Activated CD4-positive, alpha-beta T cell treated with anti-CD3 and anti-CD28 coated beads, Interleukin-2, amount 10 ng/mL, durations not matched to agents 7 days and 5 days (primary cell): ENCODE measurements at places on chromosomes 11 and 22. TPM values are rescaled to one million over a fixed set of nuclear protein-coding genes. Genes with fewer than 3 reads are reported as not detected.

The FOLR2 gene
- not detected for total RNA-seq

The RPL27A gene
- total RNA-seq, result 737 TPM

The APOBEC3H gene
- 46.0 TPM for total RNA-seq

The CNGA4 gene
- total RNA-seq, result not detected

GRCh38 chr11:108216988-108217387 is 5.5 kb downstream of the NPAT start:
- peak; percentile 7 for DNase-seq
- H3K27ac ChIP-seq, result no peak overlapping the region
- peaks cover 75% of the 10 kb centered on the region for H3K36me3 ChIP-seq
- peaks cover 61% of the 10 kb centered on the region for H3K4me1 ChIP-seq
- no peak overlapping the region for H3K4me3 ChIP-seq
- no peaks in the 10 kb centered on the region for H3K27me3 ChIP-seq

- no peak overlapping the region for H3K4me3 ChIP-seq
- peaks cover 29% of the 10 kb centered on the region for H3K4me1 ChIP-seq
- H3K27ac ChIP-seq, result no peak overlapping the region
- H3K27me3 ChIP-seq, result peaks cover 2% of the 10 kb centered on the region
- DNase-seq, result no peak
These were observed 5.8 kb upstream of the CEP295 start for GRCh38 chr11:93655581-93656255.

- peaks cover 7% of the 10 kb centered on the region for H3K36me3 ChIP-seq
- peak overlapping the region; percentile 34 for H3K4me3 ChIP-seq
- peaks cover 77% of the 10 kb centered on the region for H3K27me3 ChIP-seq
- no peak for DNase-seq
These were observed 2.2 kb downstream of the PAX6 start for GRCh38 chr11:31808721-31809540.

DNA sequence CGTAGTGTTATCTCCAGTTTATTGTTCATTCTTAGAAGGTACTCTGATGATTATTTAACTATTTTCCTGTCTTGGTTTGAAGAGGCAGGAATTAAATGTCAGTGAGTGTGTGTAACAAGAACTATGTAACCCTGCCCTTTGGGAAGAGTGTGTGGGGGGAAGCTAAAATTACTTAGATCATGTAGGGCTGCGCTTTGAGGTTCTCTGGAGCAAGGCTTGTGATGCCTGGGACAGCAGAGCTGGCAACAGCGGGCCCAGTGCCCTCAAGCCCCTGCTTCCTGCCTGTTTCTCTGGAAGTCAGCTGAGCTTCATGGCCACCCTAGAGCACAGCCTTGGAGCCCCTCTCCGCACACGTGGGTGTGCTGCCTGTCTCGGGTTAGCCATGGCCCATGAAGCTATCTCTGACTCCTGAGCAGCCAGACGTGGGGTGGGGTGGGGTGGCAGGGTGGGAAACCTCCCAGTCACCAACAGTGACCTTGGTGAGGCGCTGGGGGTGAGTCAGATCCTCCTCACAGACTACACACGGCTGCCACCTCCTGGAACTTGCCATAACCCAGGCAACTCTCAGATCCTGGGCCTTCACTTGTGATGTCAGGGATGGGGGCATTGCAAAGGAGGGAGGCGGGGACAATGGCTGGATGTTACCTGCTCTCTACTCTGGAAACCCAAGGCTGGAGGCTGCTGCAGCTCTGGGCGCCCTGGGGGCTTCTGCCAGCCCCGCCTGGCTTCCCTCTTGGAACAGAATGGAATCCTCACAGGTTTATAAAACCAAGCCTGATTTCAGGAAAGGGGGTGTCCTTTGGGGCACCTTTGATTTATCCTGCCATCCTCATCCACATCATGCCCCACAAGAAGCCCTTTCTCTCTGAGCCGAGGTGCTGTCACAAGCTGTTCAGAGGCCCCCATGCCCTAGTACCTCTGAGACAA is 88.6 kb downstream of the SNX19 start:
- H3K36me3 ChIP-seq, result no peaks in the 10 kb centered on the region
- no peak overlapping the region for H3K27ac ChIP-seq
- peaks cover 3% of the 10 kb centered on the region for H3K27me3 ChIP-seq
- H3K4me1 ChIP-seq, result no peaks in the 10 kb centered on the region

DNA sequence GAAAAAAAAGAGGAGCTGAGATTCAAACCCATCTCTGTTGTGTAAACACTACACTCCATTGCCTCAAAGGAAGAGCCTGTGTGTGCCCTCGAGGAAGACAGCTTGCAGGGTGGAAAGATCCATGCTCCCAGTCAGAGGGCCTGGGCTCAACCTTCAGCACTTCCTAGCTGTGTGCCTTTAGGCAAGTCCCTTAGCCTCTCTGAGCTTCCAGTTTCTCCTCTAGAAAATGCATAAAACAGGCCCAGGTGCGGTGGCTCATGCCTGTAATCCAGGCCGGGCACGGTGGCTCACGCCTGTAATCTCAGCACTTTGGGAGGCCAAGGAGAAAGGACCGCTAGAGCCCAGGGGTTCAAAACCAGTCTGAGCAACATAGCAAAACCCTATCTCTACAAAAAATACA is 4.6 kb upstream of the ARFGAP2 start:
- peaks cover 5% of the 10 kb centered on the region for H3K27me3 ChIP-seq
- no peak overlapping the region for H3K4me3 ChIP-seq
- H3K4me1 ChIP-seq, result peaks cover 23% of the 10 kb centered on the region
- no peak overlapping the region for H3K27ac ChIP-seq

GRCh38 chr11:17921659-17922415 is 91.0 kb downstream of the SERGEF start:
- H3K36me3 ChIP-seq, result no peaks in the 10 kb centered on the region
- H3K4me3 ChIP-seq, result no peak overlapping the region
- no peaks in the 10 kb centered on the region for H3K27me3 ChIP-seq
- DNase-seq, result no peak
- no peak overlapping the region for H3K27ac ChIP-seq

- H3K4me3 ChIP-seq, result no peak overlapping the region
- no peak for DNase-seq
- no peaks in the 10 kb centered on the region for H3K27me3 ChIP-seq
- H3K4me1 ChIP-seq, result no peaks in the 10 kb centered on the region
These were observed 57.8 kb downstream of the PISD start for GRCh38 chr22:31604137-31604705.

GRCh38 chr22:50061824-50062355 is 3.8 kb upstream of the TTLL8 start:
- H3K27ac ChIP-seq, result no peak overlapping the region
- H3K27me3 ChIP-seq, result peaks cover 14% of the 10 kb centered on the region
- H3K4me1 ChIP-seq, result no peaks in the 10 kb centered on the region
- H3K4me3 ChIP-seq, result no peak overlapping the region

- no peaks in the 10 kb centered on the region for H3K4me1 ChIP-seq
- no peak overlapping the region for H3K4me3 ChIP-seq
- no peaks in the 10 kb centered on the region for H3K27me3 ChIP-seq
- no peak overlapping the region for H3K27ac ChIP-seq
- DNase-seq, result no peak
- H3K36me3 ChIP-seq, result peaks cover 6% of the 10 kb centered on the region
These were observed 400.4 kb downstream of the TBC1D22A start for GRCh38 chr22:47162865-47163264.

GRCh38 chr11:60195923-60196368 is 13.1 kb upstream of the MS4A6A start:
- peaks cover 12% of the 10 kb centered on the region for H3K27me3 ChIP-seq
- no peak overlapping the region for H3K4me3 ChIP-seq
- H3K4me1 ChIP-seq, result peaks cover 5% of the 10 kb centered on the region
